ENCODE measurements at places on chromosomes 1 and 21.

DNA sequence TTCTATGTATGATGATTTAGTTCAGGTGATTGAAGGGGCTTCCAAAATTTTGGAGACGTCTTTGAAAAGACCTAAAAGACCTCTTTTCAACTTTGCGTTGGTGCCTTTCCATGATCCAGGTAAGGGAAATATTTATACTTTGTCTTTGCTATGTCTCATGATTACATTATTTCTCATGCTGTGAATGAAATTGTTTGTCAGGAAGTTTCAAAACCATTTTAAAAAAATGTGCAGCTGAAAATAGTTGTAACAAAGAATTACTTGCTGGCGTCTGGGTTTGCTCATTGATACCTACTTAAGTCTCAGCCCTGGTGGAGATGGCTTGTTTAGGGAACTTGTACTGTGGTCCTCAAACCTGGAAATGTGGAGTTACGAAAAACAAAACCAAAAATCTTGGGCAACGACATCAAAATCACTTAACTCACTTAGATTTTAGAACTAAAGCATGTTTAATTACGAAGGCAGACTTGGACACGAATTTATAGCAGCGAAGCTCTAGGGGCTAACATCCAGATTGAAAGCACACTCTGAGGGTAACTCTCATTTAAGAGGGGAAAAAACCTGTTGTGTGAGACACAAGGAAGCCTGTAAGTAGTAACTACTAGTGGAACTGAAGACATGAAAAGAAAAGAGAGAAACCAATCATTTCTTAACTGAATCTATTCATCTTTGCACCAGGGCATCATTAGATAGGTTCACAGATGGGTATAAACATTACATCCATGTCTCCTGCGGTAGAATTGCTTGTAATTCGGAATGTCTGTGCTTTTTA lies 924 bp downstream of the HMCN1 start:
- DNase-seq: no peak

DNA sequence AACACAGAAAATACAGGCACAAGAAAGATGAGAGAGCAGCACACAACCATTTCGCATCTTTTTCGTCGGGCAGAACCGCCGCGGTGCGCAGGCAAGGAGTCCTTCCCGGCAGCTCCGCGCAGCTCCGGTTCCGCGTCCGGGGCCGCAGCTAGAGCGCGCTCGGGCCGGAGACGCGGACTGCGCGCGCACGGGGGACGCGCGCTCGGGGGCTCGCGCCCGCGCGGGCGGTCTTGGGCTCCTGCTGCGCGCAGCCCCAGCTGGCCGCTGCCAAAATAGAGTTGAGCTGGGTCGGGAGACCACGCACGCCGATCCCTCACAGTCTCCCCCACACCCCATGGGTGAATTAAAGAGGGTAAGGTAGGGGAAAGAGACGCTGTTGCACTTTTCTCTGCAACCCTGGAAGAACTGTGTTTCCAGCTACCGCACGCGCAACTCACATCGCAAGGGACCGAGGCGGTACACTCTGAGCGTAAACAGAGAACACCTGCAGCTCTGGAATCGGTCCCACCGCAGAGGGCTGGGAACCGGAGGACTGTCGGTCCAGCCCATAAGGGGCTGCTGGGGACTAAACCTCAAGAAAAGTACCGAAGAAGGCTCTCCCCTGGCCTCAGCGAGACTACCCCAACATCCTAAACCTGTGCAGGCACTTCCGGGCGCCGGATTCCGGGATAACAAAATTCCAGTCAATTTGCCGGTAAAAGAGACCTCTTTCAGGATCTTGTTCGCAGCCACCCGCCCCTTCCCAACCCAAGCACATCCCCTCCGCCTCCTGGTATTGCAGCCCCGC lies 1.7 kb downstream of the NR5A2 start:
- DNase-seq: no peak

DNA sequence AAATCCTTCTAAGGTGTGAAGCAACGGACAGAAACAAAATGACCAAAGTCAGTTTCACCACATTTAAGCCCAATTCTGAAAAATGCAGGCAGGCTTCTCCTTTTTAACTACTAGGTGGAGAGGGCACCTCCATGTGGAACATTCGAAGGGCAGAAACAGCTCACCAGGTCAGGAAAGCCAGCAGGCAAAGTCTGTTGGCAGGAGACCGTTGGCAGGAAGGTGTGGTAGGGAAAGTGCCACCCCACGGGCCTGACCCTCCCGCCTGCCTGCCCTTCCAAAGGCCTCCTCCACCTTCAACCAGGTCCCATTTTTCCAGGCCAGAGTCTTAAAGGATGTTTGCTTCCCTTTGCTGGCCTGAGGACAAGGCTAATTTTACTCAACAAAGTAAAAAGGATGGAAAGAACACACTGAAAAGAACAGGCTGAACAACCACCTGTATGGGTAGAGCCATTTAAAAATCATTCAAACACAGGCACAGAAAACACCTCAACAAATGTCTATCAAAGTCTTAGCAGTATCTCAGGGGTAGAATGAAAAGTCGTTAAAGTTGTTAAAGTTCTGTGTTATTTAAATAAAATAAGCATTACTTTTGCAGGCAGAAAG lies 26.4 kb downstream of the CAPZB start:
- DNase-seq: no peak

DNA sequence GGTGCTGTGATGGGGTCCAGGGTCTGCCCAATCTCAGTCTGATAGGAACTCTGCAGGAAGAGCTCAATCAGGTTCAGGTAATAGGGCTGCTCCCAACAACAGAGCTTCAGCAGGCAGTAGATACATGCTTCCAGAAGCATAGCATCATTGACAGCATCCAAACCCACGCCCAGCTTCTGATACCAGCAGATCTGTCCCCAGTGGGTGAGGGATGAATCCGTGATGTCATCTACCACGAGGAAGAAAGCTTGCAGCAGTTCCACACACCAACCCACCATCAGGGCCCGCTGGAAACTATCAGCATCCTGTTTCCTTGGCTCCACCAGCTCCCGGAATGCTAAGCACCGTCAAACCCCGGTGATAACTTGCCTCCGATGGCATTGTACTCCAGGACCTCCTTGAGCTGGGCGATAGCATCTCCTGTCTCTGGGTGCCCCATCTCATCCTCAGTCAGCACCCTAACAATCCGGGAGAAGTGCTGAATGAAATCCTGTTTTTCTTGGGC lies 14.7 kb downstream of the NEK2 start:
- DNase-seq: no peak

DNA sequence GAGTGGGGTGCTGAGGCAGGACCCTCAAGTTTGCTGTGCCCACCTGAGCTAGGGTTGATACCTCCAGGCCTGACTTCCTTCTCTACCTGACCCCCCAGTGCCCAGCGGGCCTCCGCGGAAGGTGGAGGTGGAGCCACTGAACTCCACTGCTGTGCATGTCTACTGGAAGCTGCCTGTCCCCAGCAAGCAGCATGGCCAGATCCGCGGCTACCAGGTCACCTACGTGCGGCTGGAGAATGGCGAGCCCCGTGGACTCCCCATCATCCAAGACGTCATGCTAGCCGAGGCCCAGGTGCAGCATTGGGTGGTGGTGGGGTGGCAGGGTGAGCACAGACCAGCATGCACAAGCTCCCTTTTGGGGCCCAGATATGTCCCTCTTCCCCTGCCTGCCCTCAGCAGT lies 51.3 kb upstream of the KDM4A start:
- DNase-seq: no peak

DNA sequence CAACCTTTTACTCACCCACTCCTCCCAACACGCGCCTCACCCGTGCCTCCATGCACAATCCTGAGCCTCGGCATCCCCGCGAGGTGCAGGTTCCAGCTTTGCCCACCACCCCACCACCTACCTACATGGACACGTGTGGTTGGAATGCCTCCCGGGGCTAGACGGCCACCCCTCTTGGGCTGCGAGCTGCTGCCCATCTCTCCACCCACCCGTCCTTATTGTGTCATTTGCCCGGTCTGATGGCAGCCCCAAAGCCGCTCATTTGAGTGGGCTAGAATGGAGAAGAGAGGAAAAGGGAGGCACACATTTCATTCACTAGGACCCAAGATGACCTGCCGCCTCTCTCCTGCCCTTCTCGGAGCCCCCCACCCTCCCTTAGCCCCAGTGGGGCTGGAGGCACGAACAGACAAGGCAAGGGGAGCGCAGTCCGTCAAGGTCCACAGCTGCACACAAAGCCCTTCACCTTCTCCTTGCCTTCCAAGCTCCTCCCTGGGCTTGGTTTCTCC lies 785 bp downstream of the ZNF697 start:
- no peak for DNase-seq

- no peak for DNase-seq
Measured at GRCh38 chr1:32742199-32742947, 39.8 kb upstream of the SYNC start.

GRCh38 chr1:56578963-56579875 lies at the start of gene PLPP3:
Gene PLPP3 (minus strand): TSS chr1:56579563. CDS start chr1:56579016, 547 bp downstream.
- DNase-seq: no peak

GRCh38 chr1:98028800-98029199 lies 108.0 kb upstream of the DPYD start:
- DNase-seq: no peak

DNA sequence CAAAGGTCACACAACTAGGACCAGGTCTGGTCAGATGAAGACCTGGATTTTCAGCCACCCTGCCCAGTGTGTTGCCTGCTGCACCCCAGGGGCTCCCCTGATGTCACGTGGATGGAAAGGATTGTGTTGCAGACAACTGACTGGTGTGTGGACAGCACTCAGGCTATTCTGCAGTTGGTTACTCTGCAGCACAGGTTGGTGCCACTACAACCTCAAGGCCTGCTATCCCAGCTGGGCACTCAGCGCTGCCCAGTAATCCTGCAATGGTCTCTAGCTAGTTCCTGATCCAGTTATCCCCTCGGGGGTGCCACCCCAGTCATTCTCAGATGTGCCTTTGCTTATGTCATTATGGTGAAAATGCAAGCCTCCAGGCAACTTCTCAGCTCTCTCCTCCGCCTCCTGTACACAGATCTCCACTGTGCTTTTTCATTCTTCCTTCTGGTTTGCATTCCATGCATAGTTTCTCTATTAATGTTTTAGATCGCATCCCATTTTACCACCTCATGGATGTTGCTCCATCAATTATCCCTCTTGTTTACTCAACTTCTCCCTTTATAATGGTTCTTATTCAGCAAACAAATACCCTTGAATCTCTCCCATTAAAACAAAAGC lies 503.2 kb upstream of the CAMK1G start:
- no peak for DNase-seq

DNA sequence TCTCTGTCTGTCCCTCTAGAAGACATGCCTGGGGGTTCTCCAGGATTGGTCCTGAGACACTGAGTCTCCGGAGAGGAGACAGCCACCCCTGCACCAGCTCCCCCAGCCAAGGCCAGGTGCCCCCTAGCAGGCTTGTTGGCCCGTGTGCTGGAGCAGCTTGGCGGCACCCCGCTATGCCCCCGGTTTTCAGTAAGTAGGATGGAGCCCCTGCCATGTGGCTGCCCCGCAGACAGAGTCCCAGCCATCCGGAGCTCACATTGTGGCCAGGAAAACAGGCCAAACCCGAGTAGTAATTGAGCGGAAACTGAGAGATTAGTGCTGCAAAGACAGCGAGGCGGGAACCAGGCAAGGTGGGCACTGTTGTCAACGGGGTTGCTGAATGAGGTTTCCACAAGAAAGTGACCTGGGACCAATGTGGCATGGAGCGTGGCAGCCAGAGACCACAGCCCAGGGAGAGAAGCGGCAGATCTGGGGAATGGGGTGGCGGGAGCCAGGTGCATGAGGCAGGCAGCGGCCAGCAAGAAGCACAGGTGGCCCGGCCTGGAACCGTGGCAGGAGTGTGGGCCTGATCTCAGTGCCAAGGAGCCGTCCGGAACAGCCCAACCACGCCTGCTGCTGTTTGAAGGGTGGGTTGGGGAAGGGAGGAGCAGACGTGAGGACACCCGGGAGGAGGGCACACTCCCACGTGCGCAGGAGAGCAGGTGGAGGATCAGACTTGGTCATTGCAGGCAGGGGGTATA lies 137.4 kb upstream of the VAMP3 start:
- no peak for DNase-seq

DNA sequence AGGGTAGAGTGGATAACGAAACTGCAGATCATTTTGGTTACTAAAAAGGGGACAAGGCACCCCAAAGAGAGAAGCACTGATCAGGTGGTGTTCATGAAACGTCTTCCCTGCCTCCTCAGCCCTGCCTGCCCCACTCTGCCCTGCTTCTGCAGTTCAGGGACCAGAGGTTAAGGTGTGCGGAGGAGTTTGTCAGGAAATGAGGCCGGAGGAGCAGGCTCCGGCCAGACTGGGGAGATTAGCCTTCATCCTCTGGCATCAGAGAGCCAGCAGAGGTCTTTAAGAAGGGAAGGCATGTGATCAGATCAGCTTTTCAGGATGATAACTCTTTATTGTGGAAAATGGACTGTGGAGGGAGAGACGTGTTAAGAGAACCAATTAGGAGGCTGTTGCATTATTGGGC lies 291.9 kb upstream of the NR5A2 start:
- DNase-seq: no peak

DNA sequence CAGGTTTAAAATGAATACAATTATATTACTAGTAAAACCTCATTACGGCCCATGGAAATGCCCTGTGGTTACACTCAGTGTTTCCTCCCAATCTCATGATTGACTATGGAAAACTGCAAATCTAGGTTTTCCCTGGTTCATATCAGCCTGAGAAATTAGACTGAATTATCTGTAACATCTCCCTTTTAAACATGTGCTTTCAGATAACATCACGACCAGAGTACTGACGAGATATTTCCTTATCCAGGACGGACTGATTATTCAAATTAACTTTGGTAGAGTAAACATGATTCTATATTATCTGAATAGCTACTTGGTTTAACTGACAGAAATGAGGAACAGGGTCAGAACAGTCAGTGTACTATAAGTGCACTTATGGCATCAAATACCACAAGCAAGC lies 82.3 kb downstream of the RGS7 start:
- DNase-seq: no peak

DNA sequence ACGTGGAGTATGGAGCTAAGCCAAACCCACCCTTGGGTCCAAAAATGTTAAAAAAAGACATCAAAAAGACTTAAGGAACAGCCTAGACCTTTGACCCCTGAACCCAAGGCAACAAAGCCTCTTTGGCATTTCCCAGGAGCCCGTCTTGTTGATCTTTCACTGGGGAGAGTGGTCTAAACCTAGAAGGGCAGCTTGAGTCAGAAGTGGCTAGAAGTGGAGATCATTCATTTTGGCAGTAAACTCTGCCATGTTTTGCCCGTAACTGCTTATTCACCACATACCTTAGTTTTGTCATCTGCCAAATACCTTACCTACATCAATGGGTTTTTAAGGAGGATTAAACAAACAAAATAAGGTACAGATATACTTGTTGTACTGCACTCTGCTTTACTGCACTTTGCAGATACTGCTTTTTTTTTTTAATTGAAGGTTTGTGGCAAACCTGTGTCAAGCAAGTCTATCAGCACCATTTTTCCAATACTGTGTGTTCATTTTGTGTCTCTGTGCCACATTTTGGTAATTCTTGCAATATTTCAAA lies 1.7 kb upstream of the CTSE start:
- no peak for DNase-seq

- no peak for DNase-seq
Measured at GRCh38 chr1:188155261-188155660, 1326.5 kb downstream of the PLA2G4A start.
